HT1080 (cell line): ENCODE measurements at places on chromosomes 5 and 9. TPM values are rescaled to one million over a fixed set of nuclear protein-coding genes. Genes with fewer than 3 reads are reported as not detected.

DNA sequence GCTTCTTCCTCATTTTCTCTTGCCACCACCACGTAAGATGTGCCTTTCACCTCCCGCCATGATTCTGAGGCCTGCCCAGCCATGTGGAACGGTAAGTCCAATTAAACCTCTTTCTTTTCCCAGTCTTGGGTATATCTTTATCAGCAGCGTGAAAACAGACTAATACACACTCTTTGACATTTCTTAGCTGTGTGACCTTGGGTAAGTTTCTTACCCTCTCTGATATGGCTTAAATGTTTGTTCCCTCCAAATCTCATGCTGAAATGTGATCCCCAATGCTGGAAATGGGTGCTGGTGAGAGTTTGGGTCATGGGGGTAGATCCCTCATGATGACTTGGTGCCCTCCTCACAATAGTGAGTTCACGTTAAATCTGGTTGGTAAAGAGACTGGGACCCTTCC is 188.8 kb upstream of the IRX4 start:
- DNase-seq: no peak

DNA sequence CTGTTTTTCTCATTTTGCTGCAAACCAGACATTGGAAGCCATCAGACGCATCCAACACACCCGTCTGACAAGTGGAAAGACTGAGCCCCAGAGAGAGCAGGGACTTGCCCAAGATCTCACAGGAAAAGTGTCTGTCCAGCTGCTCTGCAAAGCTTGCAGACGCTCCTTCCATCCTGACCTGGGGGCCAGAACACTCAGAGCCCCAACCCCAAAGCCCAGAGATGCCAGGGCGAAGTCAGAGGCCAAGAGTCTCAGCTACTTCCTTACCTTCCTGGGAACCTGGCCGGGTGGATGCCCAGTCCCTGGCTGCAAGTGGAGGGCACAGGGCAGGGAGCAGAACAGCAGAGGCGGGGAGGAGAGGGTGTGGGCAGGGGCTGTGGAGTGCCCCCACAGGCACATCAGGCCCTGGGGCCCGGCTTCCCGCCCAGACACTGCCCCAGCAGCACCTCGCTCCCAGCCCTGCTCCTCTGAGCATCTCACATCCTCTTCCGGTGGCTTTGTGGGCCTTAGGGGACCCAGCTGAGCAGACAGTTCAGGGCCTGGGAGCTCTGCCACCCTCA is 9.7 kb upstream of the RALGDS start:
- DNase-seq: no peak

GRCh38 chr5:34053133-34053532 is 10.1 kb upstream of the C1QTNF3 start:
- DNase-seq: peak; percentile 49

DNA sequence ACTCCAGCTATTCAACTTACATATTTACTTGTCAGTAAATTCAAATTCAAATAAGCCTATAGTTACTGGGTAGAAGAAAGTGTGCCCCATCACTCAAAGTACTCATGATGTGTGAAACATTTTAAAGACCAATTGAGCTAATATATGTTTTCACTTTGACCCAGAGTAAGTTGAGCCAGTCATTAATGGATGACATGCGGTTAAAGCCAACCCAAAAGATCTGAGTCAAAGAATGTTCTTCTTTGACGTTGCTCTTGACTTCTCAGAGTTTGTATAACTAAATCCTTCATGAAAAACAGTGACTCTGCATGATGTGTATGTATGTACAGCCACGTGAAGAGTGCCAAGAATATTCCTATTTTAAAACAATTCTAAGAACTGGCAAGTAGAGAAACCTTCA is 237.4 kb downstream of the NR2F1-AS1 start:
- DNase-seq: no peak

DNA sequence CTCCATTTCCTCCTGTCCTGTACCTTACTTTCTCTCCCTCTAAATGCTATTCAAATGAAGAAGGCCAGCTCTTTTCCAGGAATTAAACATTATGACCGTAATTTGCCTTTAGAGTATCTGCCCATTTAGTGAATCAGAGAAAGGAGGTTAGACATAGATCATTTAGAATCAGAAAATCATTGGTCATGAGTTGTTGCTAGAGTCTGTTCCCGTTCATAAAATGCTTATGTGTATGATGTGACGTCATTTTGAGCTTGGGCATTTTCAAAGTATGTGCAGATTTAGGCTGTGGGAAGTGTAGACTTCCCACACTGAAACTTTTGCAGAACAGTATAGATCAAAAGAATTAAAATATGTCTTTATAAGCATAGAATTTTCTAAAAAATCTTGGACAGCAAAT is 163.0 kb downstream of the ALDH1A1 start:
- DNase-seq: no peak

GRCh38 chr9:6034954-6035353 is 19.5 kb upstream of the RANBP6 start:
- peak; percentile 84 for DNase-seq

DNA sequence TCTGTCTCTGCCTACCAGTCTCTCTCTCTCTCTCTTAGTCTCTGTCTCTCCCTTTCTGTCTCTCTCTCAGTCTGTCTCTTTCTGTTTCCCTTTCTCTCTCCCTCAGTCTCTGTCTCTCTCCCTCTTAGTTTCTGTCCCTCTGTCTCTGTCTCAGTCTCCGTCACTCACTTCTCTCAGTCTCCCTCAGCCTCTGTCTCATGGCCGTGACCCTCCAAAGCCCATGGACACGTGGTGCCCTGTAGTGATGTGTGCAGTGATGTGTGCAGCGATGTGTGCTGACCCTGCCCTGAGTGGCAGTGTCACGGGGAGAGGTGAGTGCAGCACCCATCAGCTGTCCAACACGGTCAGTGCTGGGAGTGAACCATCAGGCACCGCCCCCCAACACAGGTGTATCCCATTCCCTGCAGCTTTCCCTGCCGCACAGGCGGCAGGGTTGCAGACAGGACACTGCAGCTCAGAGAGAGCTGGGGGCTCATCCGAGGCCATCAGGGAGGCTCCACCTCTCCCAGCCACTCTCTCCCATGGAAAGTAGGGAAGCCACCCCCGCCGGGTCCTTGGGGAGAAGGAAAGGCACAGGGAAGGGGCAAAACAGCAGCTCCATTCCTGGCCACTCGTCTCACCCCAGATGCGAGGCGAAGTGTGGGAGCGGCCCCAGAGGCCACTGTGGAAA is 794 bp upstream of the LRRC14B start:
- DNase-seq: no peak

DNA sequence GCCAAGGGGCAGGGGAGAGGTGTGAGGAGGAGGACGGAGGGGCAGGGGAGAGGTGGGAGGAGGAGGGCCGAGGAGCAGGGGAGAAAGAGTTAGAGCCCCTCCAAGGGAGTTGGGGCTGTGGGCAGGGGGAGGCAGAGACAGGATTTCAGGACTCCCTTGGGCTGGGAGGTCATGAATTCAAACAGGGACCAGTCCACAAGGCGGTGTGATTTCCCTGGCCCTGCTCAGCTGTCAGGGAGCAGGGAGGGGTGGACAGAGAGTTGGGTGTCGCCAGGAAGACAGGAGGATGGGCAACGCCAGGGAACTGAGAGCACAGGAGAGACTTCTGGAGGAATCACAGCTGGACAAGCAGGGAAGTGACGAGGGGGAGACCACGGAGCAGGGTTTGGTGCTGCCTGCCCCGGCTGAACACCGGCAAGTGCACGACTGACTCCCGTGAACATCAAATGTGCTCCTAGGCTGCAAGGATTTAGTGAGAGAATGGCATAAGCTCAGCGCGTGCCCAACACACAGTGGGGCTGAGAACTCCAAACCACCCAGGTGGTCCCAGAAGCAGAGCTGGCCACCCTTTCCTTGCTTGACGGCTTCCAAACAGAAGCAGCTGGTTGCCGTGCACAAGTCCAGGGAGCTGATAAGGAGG is 17.8 kb upstream of the OLFM1 start:
- no peak for DNase-seq

GRCh38 chr9:112728401-112728800 is 10.5 kb upstream of the INIP start:
- no peak for DNase-seq

- DNase-seq: no peak
Measured at GRCh38 chr9:133762488-133763271, 24.5 kb upstream of the SARDH start.

GRCh38 chr9:94801234-94801633 is 74.7 kb downstream of the AOPEP start:
- no peak for DNase-seq

DNA sequence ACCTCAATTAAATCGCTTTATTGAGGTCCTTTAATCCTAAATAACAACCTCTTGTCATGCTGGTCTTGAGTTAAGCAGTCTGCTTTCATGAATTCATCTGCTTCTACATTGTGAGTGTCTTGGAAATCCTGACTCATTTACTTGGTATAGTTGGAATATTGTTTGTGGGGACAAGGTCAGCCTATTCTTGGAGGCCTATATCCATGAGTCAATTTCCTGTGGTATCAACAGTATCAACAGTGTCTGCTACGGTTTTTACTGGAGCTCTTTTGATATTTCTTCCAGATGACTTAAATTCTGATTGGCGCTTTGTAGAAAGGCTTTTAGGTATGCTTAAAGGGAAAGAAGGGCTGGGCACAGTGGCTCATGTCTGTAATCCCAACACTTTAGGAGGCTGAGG is 71.2 kb upstream of the PARP8 start:
- DNase-seq: peak; percentile 96

DNA sequence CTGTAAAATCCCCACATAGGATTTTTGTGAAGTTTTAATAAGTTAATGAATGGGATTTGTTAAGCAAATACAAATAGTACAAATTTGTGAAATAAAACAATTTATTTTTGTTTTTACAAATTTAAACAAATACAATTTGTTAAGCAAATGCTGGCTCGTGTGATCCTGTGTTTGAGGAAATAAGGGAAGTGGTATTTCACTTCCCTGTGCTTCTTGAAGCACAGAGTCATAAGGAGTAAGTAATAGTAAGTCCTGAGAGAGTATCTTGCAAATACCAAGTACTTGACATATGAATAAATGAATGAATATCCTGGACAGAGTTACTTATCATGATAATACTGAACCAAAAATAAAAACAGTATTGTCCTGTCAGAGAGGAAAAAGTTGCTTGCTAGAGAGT is 9.1 kb downstream of the SMIM3 start:
- no peak for DNase-seq

GRCh38 chr5:75461679-75462078 is 49.8 kb downstream of the CERT1 start:
- peak; percentile 68 for DNase-seq

Gene WASHC1
- total RNA-seq: 7.7 and 9.3 TPM in 2 replicates

Gene SEMA5A
- total RNA-seq: 1.8 and 2.7 TPM in 2 replicates

Gene SPACA9
- 2.6 and 5.5 TPM in 2 replicates for total RNA-seq

Gene PCA3
- not detected in 2 replicates for total RNA-seq

Gene TMEM174
- total RNA-seq: not detected in 2 replicates

Gene PRPF4
- total RNA-seq: 98.4 and 101 TPM in 2 replicates

Gene CSF2
- total RNA-seq: not detected in 2 replicates

Gene CLINT1
- total RNA-seq: 76.8 and 95.5 TPM in 2 replicates

Gene PPP2CA
- 224 and 287 TPM in 2 replicates for total RNA-seq

Gene SETX
- 16.1 and 17.9 TPM in 2 replicates for total RNA-seq

Gene SLC25A2
- not detected in 2 replicates for total RNA-seq
